ENCODE measurements at places on chromosomes 6 and 20. TPM values are rescaled to one million over a fixed set of nuclear protein-coding genes. Genes with fewer than 3 reads are reported as not detected.

PTCRA gene
- polyA plus RNA-seq = 13.4 TPM

GJA10 gene
- polyA plus RNA-seq = not detected

RHAG gene
- polyA plus RNA-seq = 0.39 TPM

TAAR5 gene
- 0.05 TPM for polyA plus RNA-seq

GCNT2 gene
- polyA plus RNA-seq = 1.6 TPM

DNA sequence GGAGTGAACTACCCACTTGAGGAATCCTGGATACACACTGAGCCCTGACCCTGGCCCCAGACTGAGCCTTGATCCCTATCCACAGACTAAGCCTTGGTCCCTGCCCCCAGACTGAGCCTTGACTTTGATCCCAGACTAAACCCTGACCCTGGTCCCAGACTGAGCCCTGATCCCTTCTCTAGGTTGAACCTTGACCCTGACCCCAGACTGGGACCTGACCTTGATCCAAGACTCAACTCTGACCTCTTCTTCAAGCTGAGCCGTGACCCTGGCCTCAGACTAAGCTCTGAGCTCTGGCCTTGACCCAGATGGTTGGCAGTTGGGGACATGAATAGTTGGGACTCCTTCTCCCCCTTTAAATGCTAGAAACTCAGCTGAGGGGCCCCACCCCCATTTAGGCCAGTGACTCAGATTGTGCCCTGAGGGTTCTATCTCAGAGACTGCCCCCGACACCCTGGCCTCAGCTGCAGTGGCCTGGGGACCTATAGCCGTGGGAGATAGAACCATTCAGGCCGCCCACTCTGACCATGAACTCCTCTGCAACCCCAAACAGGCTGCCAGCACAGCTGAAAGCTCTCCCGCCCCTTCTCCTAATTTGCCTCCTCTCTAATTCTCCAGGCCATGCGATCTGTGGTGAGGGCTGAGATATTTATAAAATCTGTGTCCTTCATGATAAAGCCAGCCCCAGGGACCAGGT lies 84.7 kb downstream of the DLGAP4 start:
- H3K36me3 ChIP-seq = no peaks in the 10 kb centered on the region
- peaks cover 8% of the 10 kb centered on the region for H3K27me3 ChIP-seq
- H3K4me1 ChIP-seq = no peaks in the 10 kb centered on the region
- no peak overlapping the region for H3K4me3 ChIP-seq
- H3K27ac ChIP-seq = no peak overlapping the region

DNA sequence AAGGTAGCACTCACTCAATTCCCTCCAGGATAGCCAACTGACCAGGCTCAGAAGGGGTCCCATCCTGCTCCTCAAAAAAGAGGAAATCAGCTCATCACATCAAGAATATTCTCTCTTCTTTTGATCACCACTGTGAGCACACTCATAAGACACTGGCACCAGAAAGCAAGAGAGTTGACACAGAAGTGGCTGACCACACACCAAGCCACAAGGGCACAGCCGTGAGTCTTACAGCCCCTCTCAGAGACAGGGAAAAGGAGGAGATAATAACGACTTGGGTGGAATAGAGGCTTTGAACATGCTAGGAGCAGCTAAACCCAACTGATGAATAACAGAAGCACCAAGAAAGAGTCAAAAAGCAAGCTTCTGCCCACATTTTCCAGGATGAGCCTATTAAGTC lies 249.1 kb upstream of the PREP start:
- H3K4me1 ChIP-seq = peaks cover 19% of the 10 kb centered on the region
- no peaks in the 10 kb centered on the region for H3K27me3 ChIP-seq
- no peak overlapping the region for H3K27ac ChIP-seq
- DNase-seq = no peak

DNA sequence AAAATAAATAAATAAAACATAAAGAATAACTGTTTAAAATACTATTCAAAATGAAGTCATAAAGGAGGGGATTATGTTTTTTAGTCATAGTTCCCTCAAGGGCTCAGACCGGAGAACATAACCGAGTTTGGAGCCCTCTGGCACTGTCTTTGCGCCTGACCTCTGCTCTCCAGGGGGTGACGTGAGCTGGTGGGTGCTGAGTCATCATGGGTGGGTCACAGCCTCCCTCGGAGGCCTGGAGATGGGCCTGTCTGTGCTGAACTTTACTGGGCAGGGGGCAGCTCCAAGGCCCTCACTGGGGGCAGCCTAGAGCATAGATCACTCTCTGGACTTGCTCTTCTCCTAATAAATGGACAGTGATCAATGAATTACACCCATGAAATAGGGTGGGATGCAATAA lies 3.1 kb upstream of the MAVS start:
- H3K27me3 ChIP-seq = no peaks in the 10 kb centered on the region
- no peak for DNase-seq
- H3K27ac ChIP-seq = no peak overlapping the region
- no peak overlapping the region for H3K4me3 ChIP-seq

- no peaks in the 10 kb centered on the region for H3K4me1 ChIP-seq
- no peaks in the 10 kb centered on the region for H3K36me3 ChIP-seq
- no peaks in the 10 kb centered on the region for H3K27me3 ChIP-seq
- H3K27ac ChIP-seq = no peak overlapping the region
- no peak overlapping the region for H3K4me3 ChIP-seq
Measured at GRCh38 chr20:20076297-20077065, 24.1 kb downstream of the CFAP61 start.
